ENCODE measurements at places on chromosomes 3 and 15. TPM values are rescaled to one million over a fixed set of nuclear protein-coding genes. Genes with fewer than 3 reads are reported as not detected.

GRCh38 chr15:58139989-58140522, 1.9 kb downstream of the AQP9 start:
- no peak for DNase-seq

The HDGFL3 gene
- 9.4 TPM for polyA plus RNA-seq

The PLA2G4F gene
- polyA plus RNA-seq, result not detected

DNA sequence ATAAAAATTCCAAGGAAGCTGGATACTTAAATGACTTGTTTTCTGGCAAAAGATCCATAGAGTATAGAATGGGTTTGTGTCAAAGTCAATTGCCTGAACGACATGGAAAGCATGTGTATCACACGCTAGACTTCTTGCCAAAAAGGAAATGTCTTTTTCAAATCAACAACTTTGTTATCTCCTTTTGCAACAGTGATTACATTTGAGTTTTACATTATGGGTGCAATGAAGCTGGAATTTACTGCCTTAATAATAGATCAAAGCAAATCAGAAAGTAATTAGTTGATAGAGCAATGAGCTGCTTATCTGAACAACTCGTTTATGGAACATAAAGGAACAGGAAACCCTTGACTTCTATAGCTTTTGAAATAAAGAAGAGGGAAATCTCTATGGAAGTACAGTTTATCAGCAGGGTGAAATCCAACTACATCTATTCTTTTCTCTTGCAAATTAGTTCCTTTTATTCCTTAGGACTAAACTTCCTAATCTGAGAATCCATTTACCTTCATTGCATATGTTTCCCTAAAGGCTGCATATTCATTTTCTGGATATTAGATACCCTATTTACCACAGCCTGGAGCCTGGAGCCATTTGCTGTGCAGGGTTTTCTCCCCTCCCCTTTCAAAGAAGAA, 415.1 kb upstream of the NECTIN3 start:
- DNase-seq, result no peak

The C3orf62 gene
- polyA plus RNA-seq, result 1.3 TPM

GRCh38 chr3:147215660-147216059, 190.7 kb downstream of the ZIC4 start:
- DNase-seq, result no peak

DNA sequence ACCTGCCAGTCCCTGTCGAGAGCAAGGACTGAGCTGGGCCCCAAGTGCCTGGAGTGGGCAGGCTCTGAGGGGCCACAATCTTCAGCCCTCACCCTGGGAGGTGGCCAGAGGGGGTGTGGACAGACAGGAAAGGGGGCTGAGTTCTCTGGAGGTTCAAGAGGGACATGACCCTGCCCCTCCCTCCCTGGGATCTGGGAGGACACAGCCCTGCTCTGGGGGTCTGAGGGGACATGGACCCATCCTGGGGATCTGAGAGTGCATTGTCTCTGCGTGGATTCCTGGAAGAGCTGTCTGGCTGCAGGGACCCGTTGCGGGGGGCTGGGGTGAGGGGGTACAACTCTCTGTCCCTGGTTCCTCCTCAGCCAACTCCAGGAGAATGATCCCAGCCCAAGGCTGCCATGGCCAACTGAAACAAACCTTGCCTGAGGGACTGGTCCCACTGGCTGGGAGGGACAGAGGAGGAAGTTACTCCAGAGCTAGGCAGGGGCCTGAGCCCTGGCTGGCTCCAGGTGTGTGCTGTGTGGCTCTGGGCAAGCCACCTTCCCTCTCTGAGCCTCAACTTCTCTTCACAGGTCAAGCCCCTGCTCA, 29.0 kb downstream of the PTH1R start:
- no peak for DNase-seq

The GPR62 gene
- not detected for polyA plus RNA-seq

DNA sequence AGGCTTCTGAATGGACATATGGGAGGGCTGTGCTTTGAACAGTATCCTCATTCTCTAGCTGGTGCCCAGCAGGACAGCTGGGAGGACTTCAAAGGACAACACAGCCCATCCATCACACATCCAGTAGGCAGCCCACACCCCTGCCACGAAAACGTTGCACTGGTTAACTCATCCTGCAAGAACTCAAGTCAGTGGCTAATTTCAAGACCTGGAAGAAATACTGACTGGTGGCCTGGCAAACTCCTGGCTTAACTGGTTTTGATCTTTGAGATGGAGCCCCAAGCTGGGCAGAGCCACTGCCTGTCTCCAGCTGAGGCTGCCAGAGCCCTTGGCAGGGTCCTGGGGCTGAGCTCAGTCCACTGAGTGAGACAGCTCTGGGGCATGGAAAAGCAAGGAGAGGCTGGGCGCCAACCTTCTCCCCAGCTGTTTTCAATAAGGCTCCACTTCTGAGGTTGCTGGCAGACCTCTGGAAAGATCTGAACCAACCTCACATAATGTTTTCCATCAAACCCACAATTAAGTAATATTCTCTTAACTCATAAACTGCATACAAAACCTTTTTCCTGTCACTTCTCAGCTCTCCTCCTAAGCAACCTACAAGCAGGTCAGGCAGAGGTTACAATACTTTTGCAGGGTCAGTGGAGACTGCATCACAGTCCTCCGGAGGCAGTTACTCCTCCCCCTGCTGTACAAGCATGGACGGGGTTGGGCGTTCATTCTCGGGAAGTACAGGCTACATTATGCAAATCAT, 110.3 kb downstream of the MYLK start:
- DNase-seq, result no peak

- no peak for DNase-seq
Observed at GRCh38 chr3:47634996-47635395, 56.3 kb upstream of the CSPG5 start.

GRCh38 chr3:43373560-43373928, 87.2 kb downstream of the SNRK start:
- DNase-seq, result no peak

- DNase-seq, result no peak
Observed at GRCh38 chr3:197339841-197340520, 41.6 kb upstream of the DLG1 start.

- DNase-seq, result no peak
Observed at GRCh38 chr3:61924090-61924735, 362.8 kb downstream of the PTPRG start.

The ISLR2 gene
- not detected for polyA plus RNA-seq

DNA sequence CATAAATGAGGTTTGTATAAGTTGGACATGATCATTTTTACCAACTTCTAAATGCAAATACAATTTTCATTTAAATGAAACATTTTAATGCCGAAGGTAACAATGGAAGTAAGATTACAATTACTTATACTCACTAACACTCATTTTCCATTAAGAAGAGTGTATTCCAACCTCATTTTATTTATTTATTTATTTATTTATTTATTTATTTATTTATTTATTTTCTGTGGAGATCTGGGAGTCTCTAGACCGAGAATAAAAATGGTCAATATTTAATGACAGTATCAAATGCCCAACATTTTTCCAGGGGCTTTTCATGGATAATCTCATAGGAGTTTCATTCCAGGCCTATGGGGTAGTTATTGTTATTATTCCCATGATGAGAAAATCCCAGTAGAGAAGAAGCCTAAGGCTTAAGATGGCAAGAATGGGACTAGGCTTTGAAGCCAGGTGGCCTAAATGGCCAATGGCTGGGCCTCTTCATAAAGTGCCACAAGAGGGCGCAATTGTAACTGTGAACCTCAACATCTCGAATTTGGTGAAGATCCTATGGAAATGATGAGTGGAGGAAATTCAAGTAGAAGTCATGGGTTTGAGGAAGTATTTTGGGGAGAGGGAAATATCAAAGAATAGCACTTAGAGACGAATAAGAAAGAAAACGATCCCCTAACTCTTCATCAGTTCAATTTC, 21.3 kb downstream of the VGLL3 start:
- no peak for DNase-seq

The TGFBR2 gene
- polyA plus RNA-seq, result 263 TPM

DNA sequence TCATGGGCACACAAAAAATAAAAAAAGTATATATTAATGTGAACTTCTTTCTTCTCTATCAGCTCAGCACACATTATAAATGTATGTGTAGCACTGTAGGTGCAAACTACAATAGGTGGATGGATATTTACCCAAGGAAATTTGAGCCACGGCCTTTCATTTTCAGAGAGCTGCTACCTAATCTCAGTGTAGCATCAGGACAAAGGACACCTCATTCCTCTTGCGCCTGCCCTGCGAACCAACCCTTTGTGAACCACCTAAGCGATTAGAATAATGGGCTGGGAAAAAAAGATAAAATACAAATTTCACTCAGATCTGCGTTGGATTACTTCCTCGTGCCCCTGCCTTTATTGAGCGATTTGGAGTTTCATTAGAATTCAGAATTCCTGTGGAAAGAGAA, 263.2 kb downstream of the NR2F2 start:
- DNase-seq, result no peak

GRCh38 chr3:190239325-190239724, 82.9 kb downstream of the CLDN1 start:
- no peak for DNase-seq
